ENCODE measurements at places on chromosomes 5 and 9. TPM values are rescaled to one million over a fixed set of nuclear protein-coding genes. Genes with fewer than 3 reads are reported as not detected.

DNA sequence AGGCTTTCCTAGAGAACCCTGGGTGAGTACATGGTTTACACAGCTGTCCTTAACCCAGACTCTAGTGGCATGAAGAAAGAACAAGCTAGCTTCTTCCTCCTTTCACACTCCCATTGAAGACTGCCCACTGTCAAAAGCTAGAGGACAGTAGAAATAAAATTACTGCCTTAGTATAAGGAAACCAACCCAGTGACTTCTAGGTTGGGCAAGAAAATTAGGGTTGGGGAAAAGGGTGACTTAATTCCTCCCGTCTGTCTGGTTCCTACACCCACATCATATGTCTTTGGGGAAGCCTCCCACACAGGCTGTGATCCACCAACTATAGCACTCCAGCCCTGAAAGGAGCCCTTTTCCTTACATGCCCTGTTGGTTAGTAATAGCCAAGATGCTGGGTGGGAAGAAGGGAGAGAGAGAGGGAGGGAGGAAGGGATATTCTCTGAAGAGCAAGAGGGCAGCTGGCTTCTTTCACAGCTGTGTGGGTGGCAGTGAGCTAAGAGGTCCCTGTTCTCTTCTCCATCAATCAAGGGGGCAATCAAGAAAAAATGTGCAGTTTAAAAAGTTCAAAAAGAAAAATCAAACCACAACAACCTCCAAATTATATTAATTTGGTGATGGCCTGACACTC lies 21.7 kb downstream of the HBEGF start:
- no peak overlapping the region for H3K27ac ChIP-seq
- H3K36me3 ChIP-seq, result no peaks in the 10 kb centered on the region
- H3K4me3 ChIP-seq, result no peak overlapping the region
- no peaks in the 10 kb centered on the region for H3K4me1 ChIP-seq

GRCh38 chr5:137466889-137467288 lies 32.2 kb downstream of the SPOCK1 start:
- H3K36me3 ChIP-seq, result no peaks in the 10 kb centered on the region

DNA sequence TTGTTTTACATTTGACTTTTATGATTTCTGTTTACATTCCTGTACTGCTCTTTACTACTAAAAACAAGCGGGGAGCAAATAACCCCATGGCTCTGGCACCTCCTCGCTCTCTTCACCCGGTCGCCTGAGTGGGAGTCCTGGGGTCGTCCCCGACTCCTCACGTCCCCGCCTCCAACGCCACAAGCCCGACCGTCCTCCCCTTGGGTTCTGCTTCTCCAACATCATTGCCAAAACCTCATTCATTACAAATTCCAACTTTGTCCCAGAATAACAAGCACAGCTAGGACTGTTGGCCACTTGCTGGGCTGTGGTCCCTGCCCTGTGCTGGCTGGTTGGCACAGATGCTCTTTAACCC lies 35.1 kb downstream of the MRPL36 start:
- H3K4me1 ChIP-seq, result no peaks in the 10 kb centered on the region
- no peak for DNase-seq
- no peak overlapping the region for H3K4me3 ChIP-seq
- H3K27me3 ChIP-seq, result no peaks in the 10 kb centered on the region
- H3K36me3 ChIP-seq, result no peaks in the 10 kb centered on the region

DNA sequence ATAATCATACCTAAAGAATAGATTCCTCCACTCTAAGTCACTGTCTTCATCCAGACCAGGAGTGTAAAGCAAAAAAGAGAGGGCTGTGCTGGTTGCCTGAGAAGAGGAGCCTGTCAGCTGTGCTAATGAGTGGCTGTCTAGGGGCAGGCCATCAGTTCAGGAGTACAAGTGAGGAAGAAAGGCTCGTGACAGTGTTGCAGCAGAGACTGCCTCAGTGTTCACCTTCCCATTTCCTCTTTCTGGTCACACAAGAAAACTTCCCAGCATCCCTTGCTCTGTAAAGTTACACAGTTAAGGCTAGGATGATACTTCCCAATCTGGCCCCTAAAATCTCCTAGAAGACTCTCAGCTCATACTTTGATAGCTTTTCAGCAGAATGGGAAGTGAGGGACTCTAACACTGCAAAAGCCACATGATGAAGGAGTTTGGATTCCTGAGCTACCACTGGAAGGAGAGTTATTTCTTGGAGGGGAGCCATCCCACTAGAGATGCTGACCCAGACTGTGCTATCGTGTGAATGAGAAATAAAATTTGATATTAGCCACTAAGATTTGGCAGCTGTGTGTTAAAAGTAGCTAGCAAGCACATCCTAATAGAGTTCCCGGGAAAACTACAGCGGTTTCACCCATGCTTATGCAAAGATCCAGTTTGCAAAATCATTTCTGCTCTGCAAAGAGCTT lies 67.1 kb downstream of the ADAMTS12 start:
- H3K4me1 ChIP-seq, result no peaks in the 10 kb centered on the region
- no peaks in the 10 kb centered on the region for H3K27me3 ChIP-seq
- no peak for DNase-seq
- no peaks in the 10 kb centered on the region for H3K36me3 ChIP-seq

DNA sequence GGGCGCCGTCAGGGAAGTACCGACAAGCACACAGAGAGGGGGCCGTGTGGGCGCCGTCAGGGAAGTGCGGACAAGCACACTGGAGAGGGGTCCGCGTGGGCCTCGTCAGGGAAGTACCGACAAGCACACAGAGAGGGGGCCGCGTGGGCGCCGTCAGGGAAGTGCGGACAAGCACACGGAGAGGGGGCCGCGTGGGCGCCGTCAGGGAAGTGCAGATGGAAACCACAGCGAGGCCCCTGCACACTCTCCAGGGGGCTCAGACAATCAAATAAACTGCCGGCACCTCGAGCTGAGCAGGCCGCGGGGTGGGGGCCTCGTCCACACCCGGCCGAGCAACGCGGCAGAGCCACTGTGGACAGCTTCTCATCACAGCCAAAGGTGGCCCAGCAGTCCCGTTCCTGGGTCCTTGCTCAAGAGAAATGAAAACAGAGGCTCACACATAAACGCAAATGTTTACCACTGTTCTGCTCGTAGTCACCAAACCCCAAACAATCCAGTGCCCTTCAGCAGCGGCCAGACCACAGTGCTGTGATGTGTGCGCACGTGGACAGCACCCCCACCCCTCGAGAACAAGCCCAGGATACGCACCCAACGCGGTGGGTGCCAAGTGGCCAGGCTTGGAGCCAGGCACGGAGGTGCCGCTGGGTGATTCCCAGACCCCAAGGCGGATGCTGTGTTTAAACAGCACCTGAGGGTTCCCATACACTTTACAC lies 24.7 kb downstream of the TPPP start:
- no peak overlapping the region for H3K4me3 ChIP-seq
- no peak overlapping the region for H3K27ac ChIP-seq
- H3K36me3 ChIP-seq, result no peaks in the 10 kb centered on the region
- DNase-seq, result no peak
- peaks cover 32% of the 10 kb centered on the region for H3K4me1 ChIP-seq

GRCh38 chr9:78011049-78011448 lies 20.6 kb downstream of the GNAQ start:
- DNase-seq, result no peak
- H3K4me3 ChIP-seq, result no peak overlapping the region
- H3K4me1 ChIP-seq, result peaks cover 4% of the 10 kb centered on the region
- no peaks in the 10 kb centered on the region for H3K36me3 ChIP-seq

- no peak overlapping the region for H3K27ac ChIP-seq
- no peaks in the 10 kb centered on the region for H3K4me1 ChIP-seq
- no peak for DNase-seq
- no peaks in the 10 kb centered on the region for H3K36me3 ChIP-seq
- no peak overlapping the region for H3K4me3 ChIP-seq
Observed at GRCh38 chr5:33806738-33807442, 84.9 kb downstream of the ADAMTS12 start.

GRCh38 chr9:22588918-22589317 lies 142.3 kb downstream of the DMRTA1 start:
- H3K27me3 ChIP-seq, result no peaks in the 10 kb centered on the region
- no peak for DNase-seq
- H3K27ac ChIP-seq, result no peak overlapping the region
- H3K36me3 ChIP-seq, result no peaks in the 10 kb centered on the region
- no peaks in the 10 kb centered on the region for H3K4me1 ChIP-seq

GRCh38 chr5:91121347-91121993 lies 261.6 kb downstream of the ARRDC3 start:
- H3K27me3 ChIP-seq, result no peaks in the 10 kb centered on the region

DNA sequence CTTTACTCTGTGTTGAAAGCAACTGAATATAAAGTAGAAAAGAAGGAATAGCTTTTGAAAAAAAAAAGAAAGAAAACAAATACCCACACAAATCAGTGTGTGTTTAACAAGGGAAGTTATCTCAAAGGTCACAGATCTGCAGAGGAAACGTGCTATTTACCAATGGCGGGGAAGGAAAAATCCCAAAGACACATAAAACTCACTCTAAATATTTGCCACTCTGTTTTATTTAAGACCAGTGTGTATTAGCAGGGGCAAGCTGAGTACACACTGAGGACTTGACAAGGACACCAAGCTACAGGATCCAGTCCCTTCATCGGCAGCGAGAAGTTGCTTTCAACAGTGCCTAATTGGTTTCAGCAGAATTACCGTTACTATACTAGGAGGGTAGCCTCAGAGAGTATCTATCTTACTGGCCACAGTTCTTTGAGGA lies 252.5 kb downstream of the DEPDC1B start:
- DNase-seq, result no peak
- H3K36me3 ChIP-seq, result no peaks in the 10 kb centered on the region
- H3K27me3 ChIP-seq, result no peaks in the 10 kb centered on the region
- no peak overlapping the region for H3K4me3 ChIP-seq
- H3K4me1 ChIP-seq, result no peaks in the 10 kb centered on the region

DNA sequence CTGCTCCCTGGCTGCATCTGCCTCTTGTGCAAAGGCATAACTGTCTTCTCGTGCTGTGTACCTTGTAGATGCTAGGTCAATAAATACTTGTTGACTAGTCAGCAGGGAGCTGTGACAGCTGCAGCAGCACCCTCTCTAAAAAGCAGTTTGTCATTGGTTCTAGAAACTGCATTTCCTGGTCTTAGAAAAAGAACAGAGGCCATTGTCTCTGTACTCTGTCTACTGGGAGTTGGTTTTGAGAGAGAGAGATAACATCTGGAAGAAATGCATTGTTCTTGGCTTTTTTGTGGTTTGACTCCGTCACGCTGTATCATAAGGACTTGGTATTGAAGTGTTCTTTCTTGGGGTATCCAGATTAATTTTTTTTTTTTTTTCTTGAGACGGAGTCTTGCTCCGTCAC lies 32.3 kb downstream of the SH3GLB2 start:
- no peaks in the 10 kb centered on the region for H3K4me1 ChIP-seq
- no peak for DNase-seq
- H3K4me3 ChIP-seq, result no peak overlapping the region
- no peak overlapping the region for H3K27ac ChIP-seq

- H3K4me1 ChIP-seq, result peaks cover 3% of the 10 kb centered on the region
- no peak overlapping the region for H3K4me3 ChIP-seq
- no peak for DNase-seq
- no peaks in the 10 kb centered on the region for H3K36me3 ChIP-seq
Observed at GRCh38 chr5:142118155-142118686, 9.6 kb downstream of the NDFIP1 start.

- H3K27me3 ChIP-seq, result no peaks in the 10 kb centered on the region
- no peak overlapping the region for H3K27ac ChIP-seq
- no peaks in the 10 kb centered on the region for H3K36me3 ChIP-seq
- no peaks in the 10 kb centered on the region for H3K4me1 ChIP-seq
Observed at GRCh38 chr9:93629920-93630319, 53.5 kb downstream of the PHF2 start.

DNA sequence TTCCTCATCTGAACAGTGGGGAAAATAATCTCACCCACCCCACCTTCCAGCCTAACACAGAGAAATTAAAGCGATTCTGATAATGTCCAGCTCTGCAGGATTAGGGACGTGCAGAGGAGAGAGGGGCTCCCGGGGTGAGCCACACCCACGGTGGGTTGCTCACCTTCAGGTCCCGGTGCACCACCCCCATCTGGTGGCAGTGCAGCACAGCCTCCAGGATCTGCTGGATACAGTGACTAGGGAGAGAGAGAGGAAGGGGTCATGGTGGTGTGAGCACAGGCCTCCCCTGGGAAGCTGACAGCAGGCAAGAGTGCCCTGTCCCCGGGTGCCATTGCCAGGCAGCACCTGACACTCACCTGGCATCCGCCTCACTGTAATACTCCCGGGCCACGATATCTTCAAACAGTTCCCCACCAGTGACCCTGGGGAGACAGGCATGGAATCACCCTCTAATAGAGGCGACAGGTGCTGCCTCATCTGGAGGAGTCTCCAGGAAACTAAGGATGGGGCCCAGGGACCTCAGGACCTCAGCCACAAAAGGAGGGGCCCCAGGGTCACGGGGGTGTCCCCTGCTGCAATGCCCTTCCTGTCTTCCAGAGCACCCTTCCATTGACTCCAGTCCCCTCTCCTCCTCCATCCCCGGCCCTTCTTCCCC lies 33.0 kb downstream of the CAMK2A start:
- no peaks in the 10 kb centered on the region for H3K36me3 ChIP-seq
- no peak overlapping the region for H3K27ac ChIP-seq
- no peaks in the 10 kb centered on the region for H3K4me1 ChIP-seq
- DNase-seq, result no peak

- no peaks in the 10 kb centered on the region for H3K36me3 ChIP-seq
- H3K4me1 ChIP-seq, result no peaks in the 10 kb centered on the region
- H3K27ac ChIP-seq, result no peak overlapping the region
Observed at GRCh38 chr9:136342181-136343120, 15.1 kb downstream of the GPSM1 start.

DNA sequence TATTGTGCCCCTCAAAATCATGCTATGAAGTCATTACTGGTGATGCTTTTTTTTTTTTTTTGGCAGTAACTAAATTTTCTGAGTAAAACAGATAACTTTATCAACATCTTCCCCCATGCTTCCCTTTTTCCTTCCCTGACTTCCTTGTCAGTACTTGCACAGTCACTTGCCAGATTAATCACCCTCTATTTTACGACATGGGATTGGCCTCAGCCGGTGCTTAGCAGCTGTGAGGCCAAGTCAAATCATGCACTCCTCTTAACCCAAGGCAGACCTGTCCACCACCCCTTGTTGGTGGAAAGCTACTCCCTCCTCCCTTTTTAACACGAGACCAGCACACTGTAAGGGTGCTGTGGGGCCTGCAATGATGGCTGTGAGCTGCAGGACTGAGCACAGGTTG lies 118.0 kb upstream of the OTULINL start:
- H3K36me3 ChIP-seq, result peaks cover 4% of the 10 kb centered on the region
- no peaks in the 10 kb centered on the region for H3K4me1 ChIP-seq
- no peak overlapping the region for H3K27ac ChIP-seq
- H3K4me3 ChIP-seq, result no peak overlapping the region
- H3K27me3 ChIP-seq, result no peaks in the 10 kb centered on the region

- no peak overlapping the region for H3K4me3 ChIP-seq
- H3K36me3 ChIP-seq, result no peaks in the 10 kb centered on the region
- H3K27me3 ChIP-seq, result no peaks in the 10 kb centered on the region
- H3K27ac ChIP-seq, result no peak overlapping the region
- no peaks in the 10 kb centered on the region for H3K4me1 ChIP-seq
- DNase-seq, result no peak
Observed at GRCh38 chr5:66796305-66797292, 200.4 kb downstream of the MAST4 start.

- no peaks in the 10 kb centered on the region for H3K27me3 ChIP-seq
- no peak for DNase-seq
- no peak overlapping the region for H3K27ac ChIP-seq
Observed at GRCh38 chr5:138339464-138339863, 1.4 kb downstream of the FAM53C start.

The FOXD4 gene
- total RNA-seq, result not detected

The ANKRD34B gene
- not detected for total RNA-seq

The PPIP5K2 gene
- 29.6 TPM for total RNA-seq

The FBXL7 gene
- 0.81 TPM for total RNA-seq

The FGFR4 gene
- total RNA-seq, result 73.3 TPM

The DRD1 gene
- not detected for total RNA-seq

The BRIX1 gene
- 7.8 TPM for total RNA-seq

The CD74 gene
- 172 TPM for total RNA-seq

Data from right lobe of liver (tissue), 6 donors.